ENCODE measurements at places on chromosomes 12 and 14.

GRCh38 chr12:101792046-101792931 lies 38.5 kb downstream of the GNPTAB start:
- no peak for DNase-seq

DNA sequence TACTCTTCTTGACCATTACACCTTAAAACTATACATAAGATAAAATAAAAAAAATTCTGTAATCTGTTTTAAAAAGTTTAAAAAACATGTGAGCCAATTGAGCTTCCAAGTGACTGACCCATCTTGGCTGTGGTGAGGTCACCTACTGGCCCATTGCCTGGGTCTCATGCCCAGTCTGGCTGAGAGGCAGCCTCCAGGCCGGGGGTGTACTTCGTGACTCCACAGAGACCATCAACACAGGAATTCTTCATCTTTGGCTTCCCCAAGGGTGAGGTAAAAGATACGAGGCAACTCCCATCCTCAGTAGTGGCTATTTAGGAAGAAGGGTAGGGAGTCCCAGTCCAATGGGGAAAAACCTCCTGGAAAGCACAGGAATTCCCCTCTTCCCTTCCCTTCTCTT lies 113.2 kb downstream of the APAF1 start:
- no peak for DNase-seq

GRCh38 chr12:104761091-104761490 lies 197.0 kb downstream of the SLC41A2 start:
- DNase-seq: no peak

DNA sequence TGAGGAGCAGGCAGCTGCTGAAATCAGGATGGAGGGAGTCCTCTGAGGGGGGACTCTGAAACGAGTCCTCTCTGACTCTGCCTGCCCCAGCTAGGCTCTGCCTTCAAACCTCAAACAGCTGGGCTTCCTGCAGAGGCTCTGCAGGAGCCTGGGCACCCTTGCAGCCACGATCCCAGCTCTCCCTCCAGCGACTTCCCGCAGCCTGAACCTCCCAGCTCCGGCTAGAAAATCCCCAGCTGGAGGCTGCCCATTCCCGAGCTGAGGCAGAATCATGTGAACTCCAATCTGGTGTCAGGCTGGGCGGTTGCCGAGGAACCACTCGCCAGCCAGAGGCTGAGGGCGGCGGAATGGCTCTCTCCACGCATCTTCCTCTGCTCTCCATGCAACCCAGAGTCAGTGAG lies at the start of gene GPR68:
Gene GPR68 (minus strand): TSS at position 204 of the 401 bp plus-strand sequence. CDS start 9,654 bp downstream, outside the sequence.
- no peak for DNase-seq

DNA sequence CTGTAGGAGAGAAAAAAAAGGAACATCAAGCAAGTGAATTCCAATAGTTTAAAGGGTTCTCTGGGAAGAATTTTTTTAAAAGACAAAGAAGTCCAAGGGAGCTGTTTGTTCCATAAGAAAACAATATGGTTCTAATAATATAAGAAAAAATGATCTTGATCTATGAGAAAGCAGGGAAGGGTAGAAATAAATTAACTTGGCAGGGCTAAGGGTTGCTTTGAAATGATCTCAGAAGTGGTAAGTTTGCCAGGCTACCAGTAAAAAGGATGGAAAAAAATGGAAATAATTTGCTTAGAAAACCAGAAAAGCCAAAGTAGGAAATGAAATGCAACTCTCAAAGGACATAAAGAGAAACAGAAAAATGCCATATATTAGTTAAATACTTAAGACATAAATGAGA lies 41.7 kb upstream of the EMP1 start:
- no peak for DNase-seq

GRCh38 chr14:74409441-74409840 lies 16.6 kb downstream of the SYNDIG1L start:
- DNase-seq: no peak

DNA sequence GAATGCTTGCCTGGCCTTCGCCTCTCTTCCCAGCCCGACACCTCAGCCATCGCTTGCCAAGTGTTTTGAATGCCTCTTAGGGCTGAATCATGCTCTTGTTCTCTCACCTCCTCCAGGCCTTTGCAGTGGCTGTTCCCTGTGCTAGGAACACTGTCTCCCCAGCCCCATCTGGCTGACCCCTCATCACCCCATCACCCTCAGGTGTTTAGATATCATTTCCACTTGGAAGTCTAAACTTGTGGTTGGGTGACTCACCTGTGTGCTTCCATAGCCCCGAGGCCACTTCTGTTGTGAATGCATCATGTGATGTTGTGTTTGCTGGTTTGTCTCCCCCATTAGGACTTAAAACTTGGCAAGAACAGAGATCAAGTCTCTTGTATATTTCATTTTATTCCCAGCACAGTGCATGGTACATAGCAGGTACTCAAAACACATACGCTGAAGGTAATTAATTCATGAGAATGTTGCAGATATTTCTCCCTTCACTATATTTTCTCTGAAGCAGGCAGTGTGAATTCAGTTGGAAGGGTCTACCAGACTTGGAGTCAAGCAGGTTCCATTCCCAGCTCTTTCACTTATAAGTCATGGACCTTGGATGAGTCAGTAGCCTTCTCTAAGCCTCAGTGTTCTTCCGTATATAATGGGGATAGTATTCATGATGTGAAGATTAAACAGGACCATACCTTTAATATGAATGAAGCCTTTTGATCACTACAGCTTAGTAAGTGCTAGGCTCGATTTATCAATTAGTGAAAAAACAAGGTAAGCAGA lies 67.8 kb downstream of the HRK start:
- no peak for DNase-seq
